Activated CD8-positive, alpha-beta memory T cell treated with anti-CD3 and anti-CD28 coated beads for 1 hour (primary cell): ENCODE measurements at places on chromosomes 7 and 10.

DNA sequence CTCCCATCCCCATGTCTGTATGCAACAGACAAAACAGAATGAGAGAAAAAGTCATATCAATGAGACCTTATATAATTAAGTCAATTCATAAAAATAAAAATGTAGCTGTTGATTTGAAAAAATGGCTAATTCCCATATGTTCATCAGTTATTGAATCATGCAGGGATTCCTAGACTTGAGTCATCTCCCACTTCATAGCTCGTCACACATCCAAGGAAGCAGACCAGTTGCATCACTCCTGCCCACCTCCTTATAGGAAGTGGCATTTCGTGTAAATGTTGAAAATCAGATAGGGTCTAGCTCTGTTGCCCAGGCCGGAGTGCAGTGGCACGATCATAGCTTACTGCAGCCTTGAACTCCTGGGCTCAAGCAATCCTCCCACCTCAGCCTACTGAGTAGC, 56.1 kb upstream of the SH2B2 start:
- DNase-seq = no peak

DNA sequence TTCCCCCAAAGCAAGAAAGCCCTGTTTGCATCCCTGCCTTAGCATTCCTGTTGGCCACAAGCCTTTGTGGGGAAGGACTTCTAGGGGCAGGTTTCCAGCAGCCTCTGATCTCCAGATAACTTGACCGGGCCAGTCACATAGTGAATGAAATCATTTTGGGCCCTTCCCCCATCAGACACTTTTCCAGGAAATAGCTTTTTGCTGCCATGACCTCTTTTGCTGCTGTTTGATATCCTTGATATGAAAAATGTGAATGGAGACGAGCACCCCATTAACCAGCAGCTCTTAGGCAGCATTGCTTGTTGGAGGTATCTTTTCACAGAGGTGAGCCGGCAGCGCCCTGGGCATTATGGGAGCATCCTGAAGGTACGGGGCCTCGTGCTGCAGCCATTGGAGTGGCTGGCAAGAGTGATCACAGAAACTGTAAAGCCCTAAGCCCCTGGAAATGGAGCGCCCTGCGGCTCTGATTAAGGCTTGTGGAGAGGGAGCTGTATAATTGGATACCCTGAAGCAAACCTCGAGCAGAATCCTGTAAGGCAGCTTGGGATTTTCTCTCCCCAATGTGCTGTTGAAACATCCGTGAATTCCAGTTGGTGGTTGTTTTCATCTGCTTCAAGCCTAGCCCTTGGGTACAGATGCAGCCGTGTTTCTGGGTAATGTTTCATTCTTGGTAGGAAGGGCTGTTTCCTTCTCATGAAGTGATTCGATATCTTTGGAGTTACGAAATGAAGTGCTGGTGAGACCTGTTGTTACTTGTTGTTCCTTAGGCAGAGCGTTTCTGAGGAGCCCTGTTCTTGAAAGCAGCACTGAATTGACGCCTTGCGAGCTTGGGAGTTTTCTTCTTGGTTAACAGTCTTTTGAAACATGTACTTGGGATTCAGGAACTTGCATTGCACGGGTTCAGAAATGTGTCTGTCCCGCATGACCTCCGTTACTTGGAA, 179.0 kb downstream of the PTEN start:
- no peak for DNase-seq

GRCh38 chr10:58570979-58571378, 58.3 kb downstream of the BICC1 start:
- DNase-seq = no peak

GRCh38 chr7:157668884-157669767, 332.3 kb downstream of the DNAJB6 start:
- no peak for DNase-seq
